ENCODE measurements at places on chromosomes 16 and 17. TPM values are rescaled to one million over a fixed set of nuclear protein-coding genes. Genes with fewer than 3 reads are reported as not detected.
A peak's percentile ranks its signal among the peaks of the same experiment; 100 is the strongest.

Gene LRRC45
- total RNA-seq = 14.8 TPM

Gene KRTAP2-3
- total RNA-seq = 13.4 TPM

GRCh38 chr16:89565506-89566372, 5.3 kb downstream of the RPL13 start:
- peak; percentile 71 for DNase-seq
- H3K27ac ChIP-seq = peak overlapping the region; percentile 2
- peak overlapping the region; percentile 21 for H3K4me3 ChIP-seq
- H3K36me3 ChIP-seq = peaks cover 36% of the 10 kb centered on the region
- no peaks in the 10 kb centered on the region for H3K27me3 ChIP-seq
- H3K4me1 ChIP-seq = peaks cover 26% of the 10 kb centered on the region

Gene ACAP1
- 4.4 TPM for total RNA-seq

- peaks cover 13% of the 10 kb centered on the region for H3K4me1 ChIP-seq
- no peak for DNase-seq
- H3K27ac ChIP-seq = no peak overlapping the region
- H3K4me3 ChIP-seq = no peak overlapping the region
Observed at GRCh38 chr17:56899403-56899802, 14.4 kb downstream of the TRIM25 start.

DNA sequence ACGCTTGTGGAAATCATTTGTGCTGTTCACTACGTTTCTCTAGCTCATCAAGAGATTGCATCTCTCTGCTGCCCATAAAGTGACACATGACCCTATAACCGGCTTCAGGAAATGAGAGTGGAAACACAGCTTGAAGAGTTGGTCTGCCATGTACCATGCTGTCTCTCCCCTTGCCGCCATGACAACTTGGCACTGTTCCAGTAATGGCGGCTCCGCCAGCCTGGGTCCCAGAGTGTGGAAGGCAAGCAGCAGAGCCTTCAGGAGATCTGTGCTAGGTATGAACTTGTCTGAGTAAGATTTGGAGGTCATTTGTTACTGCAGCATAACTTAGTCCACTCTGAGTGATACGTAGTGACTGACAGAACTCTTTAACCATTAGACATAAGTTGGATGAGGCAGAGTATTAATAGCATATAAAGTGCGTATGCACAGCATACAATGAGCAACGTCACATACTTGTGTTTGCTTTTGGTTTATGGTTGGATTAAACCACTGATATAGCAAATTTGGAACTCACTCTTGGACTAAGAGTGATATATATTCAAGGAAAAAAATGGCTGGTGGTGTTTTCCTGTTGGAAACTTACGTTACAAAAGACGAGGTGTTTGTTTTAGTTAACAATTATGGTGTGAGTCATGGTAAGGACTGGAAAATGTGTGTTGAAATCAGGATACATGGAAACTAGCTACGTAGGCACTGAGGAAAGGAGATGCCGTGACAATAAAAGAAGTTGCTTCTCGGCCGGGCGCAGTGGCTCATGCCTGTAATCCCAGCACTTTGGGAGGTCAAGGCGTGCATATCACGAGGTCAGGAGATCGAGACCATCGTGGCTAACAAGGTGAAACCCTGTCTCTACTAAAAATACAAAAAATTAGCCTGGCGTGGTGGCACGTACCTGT, 24.4 kb upstream of the PMP22 start:
- no peaks in the 10 kb centered on the region for H3K27me3 ChIP-seq
- H3K4me3 ChIP-seq = no peak overlapping the region
- no peaks in the 10 kb centered on the region for H3K36me3 ChIP-seq
- H3K4me1 ChIP-seq = peaks cover 34% of the 10 kb centered on the region
- peak; percentile 64 for DNase-seq
- H3K27ac ChIP-seq = 0 out of 2 replicates have a peak overlapping the region, but pooled peaks have one; percentile 64

Gene MT3
- total RNA-seq = not detected

GRCh38 chr17:41527063-41528023, 765 bp downstream of the KRT19 start:
- peak overlapping the region; percentile 67 for H3K4me3 ChIP-seq
- no peaks in the 10 kb centered on the region for H3K27me3 ChIP-seq
- peaks cover 25% of the 10 kb centered on the region for H3K4me1 ChIP-seq
- no peak overlapping the region for H3K27ac ChIP-seq

- H3K36me3 ChIP-seq = no peaks in the 10 kb centered on the region
- H3K4me1 ChIP-seq = peaks cover 16% of the 10 kb centered on the region
- no peaks in the 10 kb centered on the region for H3K27me3 ChIP-seq
- no peak overlapping the region for H3K4me3 ChIP-seq
- no peak overlapping the region for H3K27ac ChIP-seq
Observed at GRCh38 chr17:15382914-15383313, 41.5 kb upstream of the TEKT3 start.

- H3K27me3 ChIP-seq = no peaks in the 10 kb centered on the region
- no peak overlapping the region for H3K27ac ChIP-seq
- H3K36me3 ChIP-seq = no peaks in the 10 kb centered on the region
- H3K4me1 ChIP-seq = 0 out of 2 replicates have a peak, but pooled peaks cover 8% of the 10 kb centered on the region
- no peak overlapping the region for H3K4me3 ChIP-seq
- DNase-seq = no peak
Observed at GRCh38 chr17:27473190-27473747, 17.0 kb downstream of the KSR1 start.

DNA sequence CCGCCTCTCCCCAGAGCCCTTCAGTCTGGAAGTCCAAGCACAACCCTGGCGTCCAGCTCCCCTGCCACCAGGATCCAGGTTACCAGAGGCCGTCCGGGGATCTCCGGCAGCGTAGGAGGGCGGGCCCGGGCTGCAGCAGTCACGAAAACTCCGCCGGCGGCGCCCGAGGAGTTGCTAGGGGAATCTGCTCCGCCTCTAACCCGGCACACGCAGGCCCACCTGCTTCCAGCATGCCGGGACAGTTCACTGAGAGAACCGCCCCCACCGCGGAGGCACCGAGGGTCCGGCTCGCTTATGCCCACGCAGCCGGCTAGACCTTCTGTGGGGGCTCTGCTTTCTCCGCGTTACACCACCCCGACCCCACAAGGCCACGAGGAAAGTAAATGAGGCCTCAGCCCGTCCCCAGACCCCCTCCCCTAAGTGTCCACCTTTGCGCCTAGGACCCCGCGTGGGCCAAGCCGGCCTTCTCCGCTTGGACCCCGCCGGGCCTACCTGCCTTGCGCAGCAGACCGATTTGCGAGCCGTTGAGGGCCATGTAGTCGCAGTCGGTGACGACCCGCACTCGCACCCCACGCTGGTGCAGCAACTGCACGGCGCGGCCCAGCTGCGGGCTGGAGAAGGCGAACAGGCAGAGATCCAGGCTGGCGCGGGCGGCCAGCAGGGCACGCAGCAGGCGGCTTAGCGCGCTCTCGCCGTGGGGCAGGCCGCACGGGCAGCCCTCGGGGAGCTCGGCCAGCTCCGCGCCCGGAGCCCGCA, 587 bp downstream of the PLD6 start:
- H3K4me1 ChIP-seq = 0 out of 2 replicates have a peak, but pooled peaks cover 12% of the 10 kb centered on the region
- H3K27ac ChIP-seq = peak overlapping the region; percentile 44
- peak; percentile 88 for DNase-seq
- peak overlapping the region; percentile 70 for H3K4me3 ChIP-seq
- H3K36me3 ChIP-seq = no peaks in the 10 kb centered on the region

Gene EXOC3L1
- total RNA-seq = not detected

Gene RCVRN
- not detected for total RNA-seq

Gene WFDC1
- 0.76 TPM for total RNA-seq

Gene CSH1
- total RNA-seq = not detected

Gene CCDC154
- total RNA-seq = not detected

Gene PDILT
- not detected for total RNA-seq

Gene EPN3
- total RNA-seq = not detected

DNA sequence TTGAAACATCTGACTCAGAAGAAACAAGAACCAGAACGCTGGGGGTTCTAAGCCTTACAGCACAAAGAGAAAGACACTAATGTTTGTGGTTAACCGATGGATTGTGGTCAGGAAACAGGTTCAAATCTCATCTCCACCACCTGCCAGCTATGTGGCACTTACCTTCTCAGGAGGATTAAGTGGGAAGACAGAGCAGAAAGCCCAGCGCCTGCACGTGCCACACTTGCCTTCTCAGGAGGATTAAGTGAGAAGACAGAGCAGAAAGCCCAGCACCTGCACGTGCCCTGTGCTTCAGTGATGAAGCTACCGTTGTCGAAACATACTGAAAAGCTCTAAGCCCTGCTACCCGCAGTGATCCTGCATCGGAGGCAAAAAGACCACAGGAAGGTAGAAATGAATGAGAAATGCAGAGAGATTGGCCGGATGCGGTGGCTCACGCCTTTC, 90.6 kb downstream of the NXN start:
- no peaks in the 10 kb centered on the region for H3K27me3 ChIP-seq
- no peak overlapping the region for H3K27ac ChIP-seq
- no peaks in the 10 kb centered on the region for H3K36me3 ChIP-seq
- H3K4me1 ChIP-seq = no peaks in the 10 kb centered on the region

- peaks cover 52% of the 10 kb centered on the region for H3K27me3 ChIP-seq
- H3K27ac ChIP-seq = no peak overlapping the region
Observed at GRCh38 chr17:35793257-35793656, 2.2 kb downstream of the MMP28 start.

DNA sequence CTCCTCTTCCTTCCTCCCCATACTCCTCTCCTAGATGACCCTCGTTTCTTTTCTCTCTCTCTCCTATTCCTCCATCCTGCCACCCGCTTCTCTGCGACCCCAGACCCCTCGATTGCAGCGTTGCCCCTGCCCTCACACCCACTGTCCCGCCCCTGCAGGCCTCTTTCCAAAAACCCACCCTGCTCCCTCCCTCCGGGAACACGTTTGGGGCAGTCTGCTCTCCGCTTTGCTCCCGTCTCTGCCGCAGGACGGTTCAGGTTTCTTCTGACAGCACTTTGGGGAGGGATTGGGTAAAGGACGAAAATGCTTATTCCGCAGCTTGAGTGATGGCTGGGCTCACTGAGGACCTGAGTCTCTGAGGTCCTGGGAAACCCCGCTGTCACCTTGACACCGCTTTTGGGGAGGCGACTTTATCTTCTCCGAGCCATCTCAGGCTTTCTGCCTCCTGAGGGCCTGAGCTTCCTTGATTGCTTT, 690 bp downstream of the NDE1 start:
- peak overlapping the region; percentile 69 for H3K27ac ChIP-seq
- peaks cover 27% of the 10 kb centered on the region for H3K4me1 ChIP-seq
- peak overlapping the region; percentile 91 for H3K4me3 ChIP-seq
- H3K36me3 ChIP-seq = no peaks in the 10 kb centered on the region

- no peak overlapping the region for H3K4me3 ChIP-seq
- peak; percentile 14 for DNase-seq
- H3K27ac ChIP-seq = no peak overlapping the region
- no peaks in the 10 kb centered on the region for H3K36me3 ChIP-seq
- H3K4me1 ChIP-seq = peaks cover 11% of the 10 kb centered on the region
- no peaks in the 10 kb centered on the region for H3K27me3 ChIP-seq
Observed at GRCh38 chr17:37391146-37391545, 15.4 kb downstream of the C17orf78 start.

DNA sequence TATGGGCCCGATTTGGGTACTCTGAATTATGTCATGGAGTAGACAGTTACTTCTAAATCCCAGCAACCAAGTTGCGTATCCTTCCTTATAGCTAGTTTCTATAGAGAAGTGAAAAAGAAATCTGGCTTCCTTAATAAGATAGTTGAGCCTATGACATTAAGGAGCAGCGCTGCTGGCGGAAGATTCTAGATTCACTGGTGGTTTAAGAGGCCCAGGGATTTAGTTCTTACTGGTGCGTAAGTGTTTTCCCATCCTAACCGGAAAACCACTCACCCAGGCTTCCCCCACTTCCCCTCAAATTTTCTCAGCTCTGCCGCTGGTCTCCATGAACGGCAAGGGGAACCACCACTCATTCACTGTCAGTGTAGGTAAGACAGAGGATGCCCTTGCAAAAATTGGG, 230.4 kb downstream of the CPPED1 start:
- H3K27me3 ChIP-seq = no peaks in the 10 kb centered on the region
- H3K4me1 ChIP-seq = no peaks in the 10 kb centered on the region

- no peak for DNase-seq
- H3K36me3 ChIP-seq = no peaks in the 10 kb centered on the region
Observed at GRCh38 chr17:62919388-62919787, 46.6 kb upstream of the TANC2 start.

DNA sequence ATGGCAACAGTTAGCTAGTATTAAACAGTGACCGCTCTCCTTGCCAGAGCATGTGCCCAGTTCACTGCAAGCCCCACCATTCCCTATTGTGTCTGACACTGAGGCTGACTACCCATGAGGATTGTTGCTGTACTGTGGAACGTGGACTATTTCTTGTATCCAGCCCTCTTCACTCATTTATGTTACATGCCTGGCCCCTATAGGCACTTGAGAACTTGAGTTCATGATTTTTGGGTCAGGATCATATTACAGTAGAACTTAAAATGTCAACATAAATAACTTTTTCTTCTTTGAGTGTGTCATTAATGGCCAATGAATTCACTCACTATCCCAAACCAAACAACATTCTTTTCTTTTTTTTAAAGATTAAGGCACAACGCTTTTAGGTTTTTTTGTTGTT, 55.7 kb downstream of the LYRM1 start:
- no peaks in the 10 kb centered on the region for H3K36me3 ChIP-seq
- H3K27me3 ChIP-seq = no peaks in the 10 kb centered on the region
- H3K4me1 ChIP-seq = no peaks in the 10 kb centered on the region
- DNase-seq = peak; percentile 23
- no peak overlapping the region for H3K27ac ChIP-seq
- H3K4me3 ChIP-seq = no peak overlapping the region

Gene UTP4
- total RNA-seq = 19.1 TPM

GRCh38 chr17:81003711-81004475, 12.3 kb downstream of the CHMP6 start:
- no peak overlapping the region for H3K27ac ChIP-seq
- H3K4me3 ChIP-seq = no peak overlapping the region
- peaks cover 32% of the 10 kb centered on the region for H3K27me3 ChIP-seq
- 0 out of 2 replicates have a peak, but pooled peaks cover 5% of the 10 kb centered on the region for H3K4me1 ChIP-seq
- DNase-seq = peak; percentile 60

Gene CASKIN2
- 9.2 TPM for total RNA-seq

- no peaks in the 10 kb centered on the region for H3K27me3 ChIP-seq
- DNase-seq = no peak
- no peak overlapping the region for H3K4me3 ChIP-seq
- no peaks in the 10 kb centered on the region for H3K36me3 ChIP-seq
- peaks cover 14% of the 10 kb centered on the region for H3K4me1 ChIP-seq
- H3K27ac ChIP-seq = no peak overlapping the region
Observed at GRCh38 chr16:24854607-24855171, 8.9 kb downstream of the SLC5A11 start.

Gene DHODH
- total RNA-seq = 2.2 TPM

- no peak overlapping the region for H3K4me3 ChIP-seq
- H3K27me3 ChIP-seq = peaks cover 34% of the 10 kb centered on the region
- H3K27ac ChIP-seq = no peak overlapping the region
- H3K36me3 ChIP-seq = no peaks in the 10 kb centered on the region
- no peaks in the 10 kb centered on the region for H3K4me1 ChIP-seq
Observed at GRCh38 chr16:66847533-66848067, 3.4 kb downstream of the CA7 start.

Gene DOC2B
- total RNA-seq = not detected

- H3K27ac ChIP-seq = no peak overlapping the region
- no peaks in the 10 kb centered on the region for H3K27me3 ChIP-seq
- H3K4me1 ChIP-seq = peaks cover 41% of the 10 kb centered on the region
- DNase-seq = peak; percentile 52
Observed at GRCh38 chr16:70697594-70698170, 11.8 kb upstream of the MTSS2 start.
